GM12878 (cell line): ENCODE measurements at places on chromosomes 6 and 20.

DNA sequence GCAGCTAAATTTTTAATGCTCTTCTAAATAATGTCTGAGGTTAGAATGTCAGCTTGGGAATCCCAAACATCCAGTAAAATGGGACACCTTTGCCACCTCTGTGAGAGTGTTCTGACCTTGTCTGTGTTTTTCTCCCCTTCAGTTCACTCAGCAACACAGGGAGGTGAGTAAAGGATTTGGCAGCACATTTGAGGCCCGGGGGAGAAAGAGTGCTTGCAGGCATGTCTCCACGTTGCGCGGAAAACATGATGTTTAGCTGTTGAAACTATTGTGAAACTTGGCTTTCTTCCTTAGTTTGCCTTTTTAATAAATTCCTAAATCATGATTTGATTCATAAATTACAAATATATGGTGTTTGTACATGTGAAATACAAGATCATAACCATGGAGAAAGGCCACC, 707.8 kb upstream of the FLRT3 start:
- no peak for DNase-seq

- no peak for DNase-seq
Observed at GRCh38 chr20:14721926-14722452, 384.6 kb upstream of the FLRT3 start.

- no peak for DNase-seq
Observed at GRCh38 chr6:66526061-66526460, 819.0 kb upstream of the EYS start.

GRCh38 chr6:112216662-112217551, 37.5 kb downstream of the LAMA4 start:
- DNase-seq = no peak

GRCh38 chr20:45318948-45319347, 10.8 kb upstream of the MATN4 start:
- no peak for DNase-seq

DNA sequence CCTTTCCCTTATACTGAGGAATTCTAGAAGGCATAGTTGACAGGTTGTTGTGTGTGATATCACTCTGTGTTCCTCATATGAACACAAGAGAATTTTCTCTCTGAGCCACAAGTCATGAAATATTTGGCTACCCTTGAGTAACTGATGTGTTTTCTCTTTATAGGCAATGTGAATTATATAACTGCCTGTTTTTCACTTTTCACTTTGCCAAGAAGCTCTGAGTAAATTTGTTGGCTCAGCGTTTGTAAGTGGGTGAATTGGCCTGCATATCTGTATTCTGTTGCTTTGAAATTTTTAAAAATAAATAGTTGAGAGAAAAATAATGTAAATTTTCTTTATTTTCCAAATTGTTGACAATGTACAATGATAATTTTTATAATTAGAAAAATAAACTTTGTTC, 5.2 kb upstream of the BTBD9 start:
- DNase-seq = no peak

- no peak for DNase-seq
Observed at GRCh38 chr6:19599796-19600464, 237.2 kb upstream of the ID4 start.

GRCh38 chr20:59273739-59274357, 26.6 kb upstream of the EDN3 start:
- DNase-seq = no peak

DNA sequence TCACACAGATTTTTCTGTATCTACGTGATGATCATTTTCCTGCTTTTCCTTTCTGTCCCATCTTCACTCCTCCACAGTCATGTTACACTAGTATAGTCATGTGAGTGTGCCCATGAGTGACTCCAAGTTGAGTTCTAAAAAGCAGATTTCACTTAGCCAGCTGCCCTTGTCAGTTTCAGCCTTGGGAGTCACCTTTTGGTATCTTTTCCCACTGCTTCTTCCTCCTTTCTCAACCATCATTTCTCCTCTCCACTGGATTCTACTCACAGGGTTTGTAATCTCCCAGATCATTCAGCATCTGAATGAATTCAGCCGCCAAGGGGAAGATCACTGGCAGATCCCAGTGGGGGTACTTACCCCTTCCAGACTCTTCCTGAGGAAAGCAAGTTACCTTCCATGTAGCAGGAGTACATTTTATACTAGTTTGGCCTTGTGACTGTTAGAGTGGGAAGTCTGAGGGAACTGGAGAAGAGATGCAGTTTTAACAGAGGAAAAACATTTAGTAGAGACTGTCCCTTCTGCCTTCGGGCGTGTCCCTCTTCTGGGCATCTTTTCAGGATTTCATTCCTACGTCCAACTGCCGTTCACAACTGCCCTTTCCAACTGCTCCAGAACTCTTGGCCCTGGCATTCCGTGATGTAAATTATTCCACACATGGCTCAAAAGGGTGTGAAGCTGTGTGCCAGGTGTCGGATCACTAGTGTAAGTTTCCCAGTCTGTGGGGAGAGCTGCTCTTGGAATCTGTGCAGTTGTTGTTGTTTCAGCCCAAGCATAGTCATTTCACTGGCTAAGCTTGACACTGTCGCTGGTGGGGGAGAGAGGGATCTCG, 38.9 kb downstream of the BICRAL start:
- DNase-seq = no peak

GRCh38 chr6:143110996-143111395, 50.3 kb downstream of the AIG1 start:
- no peak for DNase-seq
